ENCODE measurements at places on chromosomes 4 and X. TPM values are rescaled to one million over a fixed set of nuclear protein-coding genes. Genes with fewer than 3 reads are reported as not detected.

Gene HSFX1
- 2.4 TPM for total RNA-seq

Gene ADRA2C
- 36.4 TPM for total RNA-seq

Gene APLN
- total RNA-seq: 1.3 TPM

Gene PPEF2
- not detected for total RNA-seq

Gene CT45A1
- not detected for total RNA-seq

Gene XAGE1B
- total RNA-seq: not detected
